Retina (tissue), 1 donor: ENCODE measurements at places on chromosomes 11 and 22.

DNA sequence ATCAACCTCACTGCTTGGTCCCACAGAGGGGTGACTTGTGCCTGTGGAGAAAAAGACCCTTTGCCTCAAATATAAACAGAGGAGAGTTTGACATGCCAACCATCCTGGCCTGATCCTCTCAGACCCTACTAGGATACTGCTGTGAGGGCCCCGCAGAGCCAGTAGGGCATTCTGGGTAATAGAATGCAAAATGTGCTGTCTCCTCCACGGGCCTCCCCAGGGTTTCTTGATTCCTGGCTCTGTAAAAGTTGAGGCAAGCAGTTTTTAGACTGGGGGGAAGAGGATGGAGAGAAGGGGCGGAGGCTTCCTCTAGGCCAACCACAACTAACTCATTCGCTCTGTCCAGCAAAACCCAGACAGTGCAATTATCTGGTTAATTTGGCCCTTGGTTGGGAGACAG lies 81.7 kb downstream of the SYN3 start:
- no peak for DNase-seq

DNA sequence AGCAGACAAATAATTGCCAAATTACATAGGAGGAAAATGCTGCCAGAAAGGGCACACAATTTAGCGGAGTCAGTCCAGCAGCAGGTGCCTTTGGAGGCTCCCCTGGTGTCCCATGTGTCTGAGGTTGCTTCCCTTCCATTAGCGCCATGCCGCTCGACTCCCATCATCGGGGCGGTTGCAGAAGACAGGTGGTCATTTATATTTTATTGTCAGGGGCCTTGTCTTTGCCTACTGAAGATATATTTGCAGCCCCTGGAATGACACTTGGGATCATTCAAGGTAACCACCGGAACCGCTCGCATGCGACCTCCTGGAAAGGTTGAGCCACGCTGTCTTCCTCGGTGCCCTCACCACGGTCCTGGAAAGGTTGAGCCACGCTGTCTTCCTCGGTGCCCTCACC lies 298.3 kb downstream of the TBC1D22A start:
- DNase-seq, result no peak

GRCh38 chr11:124746621-124747243 lies 5.3 kb downstream of the VSIG2 start:
- peak; percentile 71 for DNase-seq

GRCh38 chr11:123580557-123581275 lies 73.7 kb downstream of the SCN3B start:
- peak; percentile 79 for DNase-seq

GRCh38 chr11:129861702-129862522 lies 33.5 kb downstream of the NFRKB start:
- DNase-seq, result peak; percentile 34

DNA sequence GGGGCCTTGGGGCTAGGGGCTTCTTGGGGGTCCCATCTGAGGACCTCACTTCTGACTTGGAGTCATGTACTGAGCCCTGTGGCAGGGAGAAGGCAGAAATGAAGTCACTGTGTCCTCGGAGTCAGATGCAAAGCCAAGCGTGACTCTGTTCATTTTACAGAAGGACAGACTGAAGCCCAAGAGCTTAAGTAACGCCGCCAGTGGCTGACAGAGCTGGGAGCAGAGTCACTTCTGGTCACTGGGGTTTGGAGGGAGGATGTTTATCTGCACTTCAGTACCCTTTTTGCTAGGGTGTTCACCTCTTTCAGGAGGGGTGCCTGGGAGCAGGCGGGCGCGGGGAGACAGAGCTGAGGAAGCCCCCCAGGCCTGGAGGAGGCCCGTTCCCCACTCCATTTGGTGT lies 10.7 kb downstream of the CD6 start:
- no peak for DNase-seq
